Stimulated activated CD8-positive, alpha-beta memory T cell treated with anti-CD3 and anti-CD28 coated beads, Interleukin-2, amount 100 ng/mL, for 1 hour (primary cell): ENCODE measurements at places on chromosomes 3 and 15.
A peak's percentile ranks its signal among the peaks of the same experiment; 100 is the strongest.

DNA sequence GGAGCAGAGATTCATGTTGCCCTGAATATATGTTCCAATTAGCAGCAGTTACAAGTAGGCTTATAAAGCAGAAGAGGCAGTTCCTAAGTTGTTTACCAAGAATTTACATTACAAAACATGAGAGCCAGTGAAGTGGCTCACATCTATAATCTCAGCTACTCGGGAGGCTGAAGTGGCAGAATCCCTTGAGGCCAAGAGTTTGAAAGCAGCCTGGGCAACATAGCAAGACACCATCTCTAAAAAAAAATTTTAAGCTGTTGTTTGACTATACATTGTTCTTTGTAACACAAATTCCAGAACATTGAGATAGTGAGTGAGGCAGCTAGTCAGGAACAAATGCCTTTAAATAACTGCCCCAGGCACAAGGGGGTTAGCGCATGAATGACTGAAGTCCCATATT, 10.3 kb upstream of the ZMAT3 start:
- no peak for DNase-seq

DNA sequence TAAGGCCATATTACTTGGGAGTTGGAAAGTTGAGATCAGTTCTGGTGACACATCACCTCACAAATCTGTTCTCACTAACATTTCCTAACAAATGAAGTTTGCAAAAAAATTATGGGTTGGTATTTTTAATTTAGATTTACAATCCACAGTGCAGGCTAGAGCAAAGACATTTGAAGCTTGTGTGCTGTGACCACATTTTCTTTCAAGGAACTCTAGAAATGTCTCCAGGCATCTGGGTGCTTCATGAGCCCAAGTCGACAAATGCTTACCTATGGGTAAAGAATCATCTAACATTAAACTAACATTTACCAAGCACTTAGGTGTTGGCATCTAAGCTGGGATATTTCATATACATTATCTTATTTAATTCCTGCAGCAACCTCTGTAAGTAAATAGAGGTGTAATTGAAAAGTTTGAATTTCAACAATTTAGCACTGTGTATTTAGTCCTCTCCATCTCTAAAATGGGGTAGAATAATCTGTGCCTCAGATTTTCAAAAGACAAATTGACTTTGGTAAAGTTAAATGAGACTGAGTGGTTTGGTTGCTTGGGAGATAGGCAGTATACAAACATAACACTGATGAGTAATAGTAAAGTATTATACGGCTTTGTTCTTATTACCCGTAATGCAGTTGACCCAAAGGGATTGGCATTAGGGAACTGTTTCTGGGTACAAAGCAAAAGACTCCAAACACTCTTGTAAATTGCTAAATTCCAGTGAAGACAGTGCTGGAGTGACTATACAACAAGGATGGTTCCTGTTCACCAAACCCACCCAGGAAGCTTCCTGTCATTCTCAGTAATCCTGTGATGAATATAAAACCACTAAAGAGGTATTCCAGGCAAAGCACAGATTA, 162.5 kb downstream of the TPRG1 start:
- no peak for DNase-seq

GRCh38 chr3:179304605-179305004, 18.2 kb upstream of the ZNF639 start:
- no peak for DNase-seq

DNA sequence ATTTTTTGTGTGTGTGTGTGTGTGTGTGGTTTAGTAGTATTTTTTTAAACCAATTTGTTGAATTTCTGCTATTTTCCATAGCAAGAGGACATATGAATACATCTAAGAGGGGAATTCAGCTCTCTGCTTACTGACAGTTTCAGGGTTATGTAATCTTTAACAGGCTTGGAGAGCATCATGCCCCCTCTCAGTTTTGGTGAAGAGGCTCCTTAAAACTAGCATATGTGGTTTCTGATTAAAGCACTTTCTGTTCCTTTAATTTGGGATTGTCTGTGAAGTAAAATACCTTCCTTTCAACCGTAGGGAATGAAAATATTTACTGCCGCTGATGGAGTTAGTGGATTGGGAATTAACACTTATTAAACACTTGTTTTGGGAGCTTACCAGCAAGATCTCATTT, 19.4 kb upstream of the NFKBIZ start:
- DNase-seq = no peak

DNA sequence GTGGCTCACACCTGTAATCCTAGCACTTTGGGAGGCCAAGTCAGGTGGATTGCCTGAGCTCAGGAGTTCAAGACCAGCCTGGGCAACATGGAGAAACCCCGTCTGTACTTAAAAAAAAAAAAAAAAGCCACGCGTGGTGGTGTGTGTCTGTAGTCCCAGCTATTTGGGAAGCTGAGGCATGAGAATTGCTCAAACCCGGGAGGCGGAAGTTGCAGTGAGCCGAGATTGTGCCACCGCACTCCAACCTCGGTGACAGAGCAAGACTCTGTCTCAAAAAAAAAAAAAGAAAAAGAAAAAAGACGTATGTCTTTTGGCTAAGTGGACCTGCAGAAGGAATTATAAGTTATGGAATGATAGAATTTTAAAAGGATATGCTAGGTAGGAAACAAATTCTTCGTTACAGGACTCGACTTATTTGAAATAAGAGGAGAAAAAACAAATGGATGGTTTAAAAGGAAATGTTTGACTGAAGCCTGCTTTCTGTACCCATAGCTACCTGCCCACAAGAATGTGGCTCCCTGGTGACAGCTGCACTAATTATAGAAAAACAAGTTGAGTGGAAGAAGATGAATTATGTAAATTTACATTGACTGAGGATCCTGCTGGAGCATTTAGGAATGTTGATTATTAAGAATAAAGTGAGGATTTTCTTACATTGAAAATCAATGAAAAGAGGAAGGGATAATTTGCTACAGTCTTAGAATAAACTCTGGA, 36.0 kb upstream of the SKIL start:
- DNase-seq = no peak

GRCh38 chr3:182045736-182046135, 334.0 kb downstream of the SOX2 start:
- DNase-seq = no peak

- no peak for DNase-seq
Measured at GRCh38 chr15:38647683-38648082, 83.1 kb upstream of the RASGRP1 start.

- DNase-seq = no peak
Measured at GRCh38 chr15:67836134-67836455, 3.8 kb downstream of the RNU6-1 start.

GRCh38 chr3:191958980-191959671, 498.2 kb downstream of the PYDC2 start:
- DNase-seq = no peak

DNA sequence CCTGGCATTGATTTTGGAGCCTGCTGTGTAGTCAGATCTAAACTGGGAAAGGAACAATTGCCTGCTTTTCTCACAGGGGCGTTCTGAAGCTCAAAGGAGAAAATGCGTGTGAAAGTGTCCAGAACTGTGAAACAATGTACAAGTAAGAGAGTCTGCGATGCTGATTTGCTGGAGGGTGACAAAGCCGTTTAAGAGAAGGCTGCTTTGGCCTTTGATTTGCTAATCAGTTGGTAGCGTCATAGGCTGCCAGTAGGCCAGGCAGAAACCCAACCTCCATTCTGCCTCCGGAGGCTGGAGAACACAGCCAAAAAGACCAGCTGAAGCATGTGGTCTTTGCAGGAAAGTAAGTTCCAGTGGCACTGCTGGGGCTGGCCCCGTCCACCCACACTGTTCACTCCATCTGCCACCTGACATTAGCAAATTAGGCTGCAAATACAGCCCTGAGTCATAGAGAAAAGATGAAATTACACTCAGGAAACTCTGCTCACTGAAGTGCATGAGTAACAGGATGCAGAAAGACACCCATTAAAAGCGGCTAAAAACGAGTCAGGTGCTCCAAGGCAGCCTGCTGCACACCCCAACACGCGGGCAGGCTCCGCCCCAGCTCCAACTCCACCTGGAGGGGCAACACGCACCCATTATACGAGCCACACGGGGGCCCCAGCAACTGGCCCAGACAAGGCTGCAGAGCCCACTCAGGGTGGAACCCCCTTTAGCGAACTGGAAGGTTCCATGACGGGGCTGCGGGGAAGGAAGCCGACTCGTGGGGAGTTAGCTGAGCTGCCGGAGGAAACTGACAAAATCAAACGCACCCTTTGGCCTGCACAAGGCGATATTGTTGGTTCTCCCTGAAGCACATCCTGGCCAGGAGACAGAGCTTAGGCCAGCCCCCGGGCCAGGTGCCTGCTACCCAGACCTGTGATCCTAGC, 31.6 kb downstream of the ZDHHC19 start:
- peak; percentile 75 for DNase-seq

DNA sequence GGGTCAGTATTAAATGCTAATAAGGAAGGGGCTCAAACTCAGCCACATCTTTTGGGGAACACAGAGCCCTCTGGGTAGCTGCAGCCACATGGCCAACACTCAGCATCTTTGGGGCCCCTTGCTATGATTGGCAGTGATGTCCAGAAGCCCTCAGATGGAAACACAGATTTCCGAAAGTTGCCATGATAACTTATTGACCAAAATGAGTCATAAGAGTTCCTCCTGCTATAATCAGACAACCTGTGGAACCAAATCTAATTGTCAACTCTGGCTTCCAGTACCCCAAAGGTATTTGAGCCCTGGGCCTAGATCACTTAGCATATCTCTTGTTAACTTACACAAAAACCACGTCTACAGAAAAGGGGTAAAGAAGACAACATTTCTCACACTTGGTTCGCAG, 392.2 kb downstream of the KCNH8 start:
- DNase-seq = no peak
